ENCODE measurements at places on chromosomes 2 and 18. TPM values are rescaled to one million over a fixed set of nuclear protein-coding genes. Genes with fewer than 3 reads are reported as not detected.

DNA sequence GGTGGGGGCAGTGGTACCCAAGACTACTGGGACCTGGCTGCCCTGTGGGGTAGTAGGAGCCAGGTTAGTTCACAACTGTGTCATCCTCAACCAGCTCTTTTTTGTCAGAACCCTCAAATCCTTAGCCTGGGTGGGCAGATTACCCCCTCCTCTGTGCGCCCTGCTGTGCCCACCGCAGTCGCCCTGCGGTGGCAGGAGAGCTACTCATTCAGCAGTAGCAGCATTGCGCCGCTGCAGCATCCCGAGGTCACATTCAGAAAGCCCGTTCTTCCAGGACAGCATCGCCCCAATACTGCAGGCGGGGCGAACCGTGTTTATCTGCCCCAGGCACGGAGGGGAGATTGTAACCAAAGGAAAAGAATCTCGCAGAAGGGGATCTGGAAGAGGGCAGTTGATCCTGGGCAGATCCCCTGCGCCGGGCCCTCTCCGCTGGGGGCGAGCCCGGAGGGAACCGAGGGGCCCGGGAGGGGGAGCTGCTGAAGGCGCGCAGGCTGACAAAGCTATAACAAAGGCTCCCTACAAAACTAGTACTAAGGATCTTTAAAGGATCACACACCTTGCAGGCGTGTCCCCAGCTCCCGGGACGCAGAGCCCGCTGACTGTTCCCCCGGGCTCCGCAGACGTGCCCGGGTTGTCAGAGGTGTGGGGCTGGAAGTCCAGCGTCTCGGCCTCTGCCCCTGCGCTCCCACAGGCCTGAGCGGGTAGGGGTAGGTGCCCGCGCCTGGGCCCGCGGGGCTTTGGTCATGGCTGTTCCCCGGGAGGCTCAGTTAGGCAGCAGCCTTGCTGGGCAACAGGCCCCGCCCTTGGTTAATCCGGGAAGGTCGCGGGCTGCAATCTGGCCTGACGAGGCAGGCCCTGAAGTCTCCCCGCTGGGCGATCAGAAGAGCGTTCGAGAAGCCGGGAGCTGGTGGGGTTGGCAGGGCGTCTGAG lies 13.2 kb downstream of the POU3F3 start:
- peaks cover 5% of the 10 kb centered on the region for H3K4me1 ChIP-seq
- H3K36me3 ChIP-seq, result no peaks in the 10 kb centered on the region
- peak; percentile 74 for DNase-seq
- H3K27me3 ChIP-seq, result peaks cover 99% of the 10 kb centered on the region

- no peak overlapping the region for H3K27ac ChIP-seq
- no peak overlapping the region for H3K4me3 ChIP-seq
- H3K27me3 ChIP-seq, result no peaks in the 10 kb centered on the region
- H3K36me3 ChIP-seq, result no peaks in the 10 kb centered on the region
- no peak for DNase-seq
These were observed 25.6 kb downstream of the ZNF407 start for GRCh38 chr18:74623047-74623816.

DNA sequence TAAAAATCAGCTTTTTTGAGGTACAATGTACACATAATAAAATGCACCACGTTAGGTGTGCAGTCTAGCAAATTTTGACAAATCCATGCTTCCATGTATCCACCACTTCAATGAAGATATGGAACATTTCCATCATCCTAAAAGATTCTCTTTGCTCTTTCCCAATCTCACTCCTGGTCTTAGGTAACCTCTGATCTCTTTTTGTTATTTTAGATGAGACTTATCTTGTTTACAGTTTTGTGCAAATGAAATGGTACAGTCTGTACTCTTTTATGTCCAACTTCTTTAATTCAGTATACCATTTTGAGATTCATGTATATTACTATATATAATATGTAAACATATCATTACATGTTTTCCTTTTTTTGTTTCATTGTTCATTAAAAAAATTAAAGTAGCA lies 16.3 kb upstream of the SERPINB5 start:
- H3K4me3 ChIP-seq, result no peak overlapping the region
- H3K36me3 ChIP-seq, result no peaks in the 10 kb centered on the region
- no peak overlapping the region for H3K27ac ChIP-seq

DNA sequence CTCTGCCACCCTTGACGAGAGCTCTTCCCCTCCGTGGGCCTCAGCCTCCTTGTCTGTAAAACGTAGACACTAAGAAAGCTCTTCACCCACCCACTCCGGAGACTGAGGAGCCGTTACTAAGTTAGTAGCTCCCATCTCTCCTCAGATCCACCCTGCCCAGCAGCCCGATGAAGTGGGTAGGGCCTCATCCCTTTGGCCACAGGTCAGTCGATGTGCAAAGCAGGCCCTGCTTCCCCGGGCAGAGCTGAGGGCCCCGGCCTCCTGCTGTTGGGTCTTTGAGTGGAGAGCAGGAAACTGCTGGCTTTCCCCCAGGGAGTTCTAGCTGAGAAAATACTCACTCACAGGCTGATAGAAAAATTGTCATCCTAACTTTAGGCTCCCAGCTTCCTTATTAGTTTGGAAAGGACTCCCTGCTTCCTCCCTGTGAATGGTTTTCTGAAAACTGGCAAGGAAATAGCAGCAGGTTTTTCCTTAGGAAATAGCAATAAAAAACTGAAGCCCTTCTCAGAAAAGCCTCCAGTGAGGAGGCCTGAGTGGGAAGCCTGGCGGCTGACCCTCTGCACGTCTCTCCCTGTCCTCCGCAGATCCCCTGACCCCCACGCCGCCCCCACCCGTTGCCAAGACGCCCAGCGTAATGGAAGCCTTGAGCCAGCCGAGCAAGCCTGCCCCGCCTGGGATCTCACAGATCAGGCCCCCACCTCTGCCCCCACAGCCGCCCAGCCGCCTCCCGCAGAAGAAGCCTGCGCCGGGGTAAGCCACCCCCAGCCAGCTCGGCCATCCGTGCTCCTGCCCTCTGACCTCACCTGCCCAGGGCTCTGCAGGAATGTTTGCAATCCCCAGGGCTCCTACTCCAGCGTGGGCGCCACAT lies 30.2 kb downstream of the ITGB1BP1 start:
- DNase-seq, result peak; percentile 60
- no peaks in the 10 kb centered on the region for H3K36me3 ChIP-seq
- H3K27ac ChIP-seq, result no peak overlapping the region

GRCh38 chr18:25029802-25030201 lies 322.2 kb downstream of the ZNF521 start:
- no peaks in the 10 kb centered on the region for H3K4me1 ChIP-seq
- no peaks in the 10 kb centered on the region for H3K36me3 ChIP-seq
- DNase-seq, result no peak
- H3K27me3 ChIP-seq, result no peaks in the 10 kb centered on the region
- no peak overlapping the region for H3K27ac ChIP-seq
- H3K4me3 ChIP-seq, result no peak overlapping the region

- H3K27me3 ChIP-seq, result no peaks in the 10 kb centered on the region
- H3K4me3 ChIP-seq, result no peak overlapping the region
- H3K36me3 ChIP-seq, result no peaks in the 10 kb centered on the region
- no peak for DNase-seq
- peaks cover 10% of the 10 kb centered on the region for H3K4me1 ChIP-seq
These were observed 5.8 kb downstream of the TBC1D8 start for GRCh38 chr2:101145406-101145805.

DNA sequence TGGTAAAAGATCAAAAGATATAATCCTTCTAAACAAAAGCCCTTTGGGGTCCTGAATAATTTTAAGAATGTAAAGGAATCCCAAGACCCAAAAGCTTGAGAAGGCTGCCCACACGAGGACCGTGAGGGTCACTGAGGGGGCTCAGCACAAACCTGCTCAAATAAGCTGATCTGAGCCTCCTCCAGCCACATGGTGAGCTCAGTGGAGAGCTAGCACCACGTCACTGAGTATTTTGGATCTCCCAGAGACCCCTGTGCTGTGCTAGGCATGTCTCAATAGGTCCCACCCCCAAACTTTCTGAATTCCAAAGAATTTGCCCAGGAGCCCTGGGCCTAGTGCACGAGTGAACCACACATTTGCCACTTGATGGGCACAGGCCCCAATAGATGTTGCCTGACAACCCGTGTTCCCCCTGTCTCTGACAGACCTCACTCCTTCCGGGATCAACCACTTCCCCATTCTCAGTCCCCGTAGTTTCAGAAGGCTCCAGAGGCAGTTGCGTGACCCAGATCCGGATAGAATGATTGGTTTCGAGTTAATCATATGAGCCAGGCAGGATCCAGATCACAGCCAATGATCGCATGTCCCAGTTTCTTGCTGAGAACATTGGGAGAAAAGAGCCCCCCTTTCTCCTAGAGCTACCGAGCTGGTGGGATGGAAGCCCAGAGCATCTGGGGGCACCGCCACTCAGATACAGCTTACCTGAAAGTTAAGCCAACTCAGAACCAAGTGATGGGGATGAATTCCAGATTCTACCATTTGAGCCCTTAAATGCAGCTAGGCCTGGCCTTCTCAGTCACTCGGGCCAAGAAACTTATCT lies 203.8 kb downstream of the TNS1 start:
- H3K27ac ChIP-seq, result no peak overlapping the region
- H3K4me3 ChIP-seq, result no peak overlapping the region
- H3K4me1 ChIP-seq, result peaks cover 54% of the 10 kb centered on the region
- H3K27me3 ChIP-seq, result no peaks in the 10 kb centered on the region

DNA sequence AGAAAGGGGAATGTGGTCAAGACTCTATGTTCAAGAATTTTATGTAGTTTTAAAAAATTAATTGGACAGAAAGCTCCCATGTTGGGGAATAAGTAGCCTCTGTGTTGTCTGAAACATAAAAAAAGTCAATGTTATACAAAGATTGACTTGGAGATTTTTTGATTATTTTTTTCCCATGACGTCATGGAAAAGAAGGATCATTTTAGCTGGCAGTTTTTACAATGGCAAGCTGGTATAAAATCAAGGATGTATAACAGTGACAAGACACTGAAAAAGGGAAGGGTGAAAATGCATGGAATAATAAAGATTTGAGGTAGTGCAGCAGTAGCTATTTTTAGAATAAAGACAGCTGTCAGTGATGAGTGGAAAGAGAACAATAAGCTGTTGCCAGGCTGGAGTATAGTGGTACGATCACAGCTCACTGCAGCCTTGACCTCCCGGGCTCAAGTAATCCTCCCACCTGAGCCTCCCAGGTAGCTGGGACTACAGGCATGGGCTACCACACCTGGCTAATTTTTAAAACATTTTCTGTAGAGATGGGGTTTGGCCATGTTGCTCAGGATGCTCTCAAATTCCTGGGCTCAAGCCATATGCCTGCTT lies 9.2 kb downstream of the SLC39A10 start:
- DNase-seq, result no peak
- H3K36me3 ChIP-seq, result no peaks in the 10 kb centered on the region
- peaks cover 34% of the 10 kb centered on the region for H3K4me1 ChIP-seq
- no peaks in the 10 kb centered on the region for H3K27me3 ChIP-seq

DNA sequence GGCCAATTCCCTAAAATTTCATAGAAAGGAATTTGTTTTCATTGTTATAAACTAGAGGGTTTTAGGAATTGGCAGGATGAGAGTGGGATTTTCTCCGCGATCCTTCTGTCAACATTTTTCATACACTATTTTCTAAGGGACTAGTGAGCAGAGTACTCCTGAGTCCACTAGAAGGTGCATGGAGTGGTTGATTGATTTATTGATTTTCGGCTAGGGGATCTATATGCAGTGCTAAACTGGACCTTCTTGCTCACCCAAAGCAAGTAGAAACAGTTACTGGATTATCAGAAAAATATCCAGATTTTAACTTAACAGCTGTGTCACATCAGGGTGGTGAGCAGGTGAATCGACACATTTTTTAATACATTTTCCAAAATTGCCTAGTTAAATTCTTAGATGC lies 159.9 kb upstream of the DTNA start:
- H3K27ac ChIP-seq, result no peak overlapping the region
- H3K27me3 ChIP-seq, result no peaks in the 10 kb centered on the region
- no peak overlapping the region for H3K4me3 ChIP-seq
- no peaks in the 10 kb centered on the region for H3K36me3 ChIP-seq
- H3K4me1 ChIP-seq, result no peaks in the 10 kb centered on the region

- no peak for DNase-seq
- H3K4me3 ChIP-seq, result no peak overlapping the region
- no peaks in the 10 kb centered on the region for H3K4me1 ChIP-seq
- H3K27me3 ChIP-seq, result no peaks in the 10 kb centered on the region
- H3K27ac ChIP-seq, result no peak overlapping the region
- H3K36me3 ChIP-seq, result no peaks in the 10 kb centered on the region
These were observed 294.5 kb downstream of the CNTNAP5 start for GRCh38 chr2:124319577-124319976.

GRCh38 chr18:24679062-24679461 lies 218.6 kb downstream of the HRH4 start:
- no peaks in the 10 kb centered on the region for H3K4me1 ChIP-seq
- H3K27ac ChIP-seq, result no peak overlapping the region
- no peak overlapping the region for H3K4me3 ChIP-seq
- H3K36me3 ChIP-seq, result no peaks in the 10 kb centered on the region

GRCh38 chr2:86213699-86214502 lies 14.6 kb downstream of the MRPL35 start:
- H3K27me3 ChIP-seq, result no peaks in the 10 kb centered on the region
- H3K36me3 ChIP-seq, result peaks cover 59% of the 10 kb centered on the region
- DNase-seq, result no peak
- H3K27ac ChIP-seq, result no peak overlapping the region
- no peaks in the 10 kb centered on the region for H3K4me1 ChIP-seq

GRCh38 chr2:179677077-179677688 lies 184.2 kb downstream of the ZNF385B start:
- H3K4me3 ChIP-seq, result no peak overlapping the region
- no peak for DNase-seq
- no peaks in the 10 kb centered on the region for H3K36me3 ChIP-seq
- H3K27me3 ChIP-seq, result no peaks in the 10 kb centered on the region
- H3K4me1 ChIP-seq, result no peaks in the 10 kb centered on the region
- H3K27ac ChIP-seq, result no peak overlapping the region

DNA sequence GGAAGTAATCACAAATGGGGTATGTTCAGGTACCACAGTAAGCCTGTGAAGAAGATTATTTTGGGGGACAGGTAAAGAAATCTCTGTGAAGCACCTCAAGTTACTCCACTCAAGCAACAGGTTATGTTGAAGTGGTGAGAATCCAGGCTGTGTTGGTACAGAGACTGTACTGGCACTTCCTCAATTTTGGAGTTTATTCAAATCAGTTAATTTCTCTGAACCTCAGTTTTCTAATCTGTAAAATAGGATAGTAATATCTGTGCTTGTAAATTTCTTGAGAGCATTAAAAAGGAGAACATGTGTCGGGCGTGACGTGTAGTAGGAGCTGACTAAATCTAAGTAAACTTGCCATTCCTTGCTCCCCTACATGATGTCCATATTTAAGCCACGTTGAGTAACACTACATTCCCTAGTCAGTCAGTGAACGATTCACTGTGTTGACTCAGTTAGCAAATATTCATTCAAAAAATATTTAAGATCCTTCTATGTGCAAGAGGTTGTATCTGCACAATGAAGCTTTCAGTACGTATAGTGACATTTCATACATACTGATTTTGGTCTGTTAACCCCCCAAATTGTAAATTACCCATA lies 504.2 kb downstream of the ZEB2 start:
- no peak overlapping the region for H3K4me3 ChIP-seq
- no peak overlapping the region for H3K27ac ChIP-seq
- H3K36me3 ChIP-seq, result peaks cover 3% of the 10 kb centered on the region
- H3K27me3 ChIP-seq, result no peaks in the 10 kb centered on the region
- H3K4me1 ChIP-seq, result no peaks in the 10 kb centered on the region

- no peak overlapping the region for H3K27ac ChIP-seq
- no peaks in the 10 kb centered on the region for H3K36me3 ChIP-seq
- no peak overlapping the region for H3K4me3 ChIP-seq
- H3K27me3 ChIP-seq, result no peaks in the 10 kb centered on the region
These were observed 243.5 kb downstream of the ANAPC1 start for GRCh38 chr2:111640480-111640879.

The CCL20 gene
- polyA plus RNA-seq, result 0.46 TPM

The FHOD3 gene
- polyA plus RNA-seq, result 2.1 TPM

The WDSUB1 gene
- 5.2 TPM for polyA plus RNA-seq

The ACTG2 gene
- polyA plus RNA-seq, result 3.8 TPM

The LRP1B gene
- polyA plus RNA-seq, result not detected

The PSMD14 gene
- 31.0 TPM for polyA plus RNA-seq

Data from spleen (tissue), 13 donors.